G401 (cell line): ENCODE measurements at places on chromosomes 2 and 18.

- DNase-seq = no peak
These were observed 217.1 kb downstream of the SETBP1 start for GRCh38 chr18:44897816-44898215.

DNA sequence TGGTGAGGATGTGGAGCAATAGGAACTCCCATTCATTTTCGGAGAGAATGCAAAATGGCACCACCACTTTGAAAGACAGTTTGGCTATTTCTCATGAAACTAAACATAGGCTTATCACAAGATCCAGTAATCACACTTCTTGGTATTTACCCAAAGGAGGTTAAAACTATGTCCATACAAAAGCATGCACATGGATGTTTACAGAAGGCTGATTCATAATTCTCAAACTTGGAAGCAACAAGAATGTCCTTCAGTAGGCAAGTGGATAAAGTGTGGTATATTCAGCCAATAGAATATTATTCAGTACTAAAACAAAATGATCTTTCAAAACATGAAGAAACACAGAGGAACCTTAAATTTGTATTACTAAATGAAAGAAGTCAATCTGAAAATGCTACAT lies 440.6 kb downstream of the FBXO15 start:
- DNase-seq = no peak

DNA sequence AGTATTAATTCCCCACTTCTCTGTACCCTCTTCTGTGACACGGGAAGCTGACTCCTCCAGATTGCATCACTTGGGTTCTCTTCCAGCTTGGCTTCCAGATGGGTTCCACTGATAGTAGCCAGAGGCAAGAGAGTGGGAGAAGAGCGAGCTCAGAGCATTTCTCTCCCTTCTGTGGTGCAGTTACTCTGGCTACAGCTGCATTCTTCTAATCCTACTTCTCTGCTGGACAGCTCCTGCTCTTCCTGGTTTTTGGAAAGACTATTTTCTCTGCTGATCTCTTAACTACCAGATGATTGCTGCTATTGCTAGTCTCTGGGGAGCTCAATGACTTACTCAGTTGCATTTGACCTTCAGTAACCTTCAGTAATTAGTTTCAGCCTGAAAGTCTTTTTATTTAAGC lies 187.5 kb upstream of the MAP2 start:
- DNase-seq = no peak

DNA sequence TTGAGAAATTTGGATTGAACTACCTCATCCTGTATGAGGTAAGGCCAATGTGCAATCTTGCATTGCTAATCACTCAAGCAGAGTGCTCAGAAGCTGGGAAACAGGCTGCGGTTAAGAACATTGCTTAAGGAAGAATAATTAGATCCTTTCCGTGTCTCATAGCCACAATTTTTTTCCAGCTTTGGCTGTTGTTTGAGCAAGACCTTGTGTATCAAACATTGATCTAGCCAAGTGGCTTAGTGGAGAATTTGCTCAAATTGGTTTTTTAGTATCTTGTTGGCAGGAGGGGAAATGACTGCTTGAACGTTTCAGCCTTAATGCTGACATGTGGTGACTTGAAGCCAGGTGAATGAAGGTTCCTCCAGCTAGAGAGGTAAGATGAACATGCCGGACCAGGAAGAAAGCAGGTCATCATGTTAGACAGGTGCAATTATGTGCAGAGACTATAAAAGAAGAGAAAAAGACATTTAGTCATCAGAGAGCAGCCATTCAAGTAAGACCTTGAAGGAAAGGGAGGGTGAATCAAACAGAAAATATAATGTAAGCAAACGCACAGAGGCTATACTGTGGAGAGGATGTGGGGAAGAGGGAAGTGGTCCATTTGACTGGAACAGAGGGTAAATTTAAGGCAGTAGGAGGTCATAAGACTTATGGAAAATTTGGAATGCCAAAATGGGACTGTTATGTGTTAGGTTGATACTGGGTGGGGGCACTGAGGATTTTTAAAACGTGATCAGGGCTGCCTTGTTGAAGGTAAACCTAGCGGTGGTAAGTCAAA lies 98.9 kb upstream of the CYP1B1 start:
- no peak for DNase-seq

DNA sequence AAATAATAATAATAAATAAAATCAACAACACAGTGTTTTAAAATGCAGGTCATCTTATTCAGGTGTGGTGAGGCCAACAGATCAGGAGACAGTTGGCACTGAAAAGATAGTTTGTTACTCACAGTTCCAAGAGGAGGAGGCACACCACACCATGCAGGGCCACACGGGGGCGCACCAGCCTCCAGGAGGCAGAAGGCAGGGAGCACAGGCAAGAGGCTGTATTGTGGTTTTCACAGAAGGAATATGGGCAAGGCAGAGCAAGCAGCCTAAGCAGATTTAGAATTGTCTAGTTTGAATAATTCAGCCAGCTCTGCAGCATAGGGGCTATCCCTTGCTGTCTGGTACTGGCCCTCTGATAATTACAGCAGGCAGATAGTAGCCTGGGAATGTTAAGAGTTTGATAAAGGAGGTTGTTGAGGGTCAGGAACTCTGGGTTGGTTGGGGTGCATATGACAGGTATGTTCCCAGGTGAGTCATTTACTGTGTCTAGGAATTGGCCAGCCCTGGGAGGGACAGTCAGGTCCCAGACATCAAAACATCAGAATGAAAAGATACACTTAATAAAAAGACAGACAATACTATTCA lies 31.3 kb downstream of the KIAA2012 start:
- DNase-seq = no peak

GRCh38 chr2:7880566-7880965 lies 801.3 kb upstream of the ID2 start:
- DNase-seq = no peak

GRCh38 chr18:48540251-48541025 lies 1.6 kb downstream of the CTIF start:
- DNase-seq = peak; percentile 72

- DNase-seq = no peak
These were observed 73.9 kb upstream of the RPL31 start for GRCh38 chr2:100928235-100928634.

GRCh38 chr18:9353596-9353995 lies 19.0 kb downstream of the TWSG1 start:
- no peak for DNase-seq

GRCh38 chr2:193331676-193332075 lies 1136.9 kb upstream of the TMEFF2 start:
- no peak for DNase-seq

DNA sequence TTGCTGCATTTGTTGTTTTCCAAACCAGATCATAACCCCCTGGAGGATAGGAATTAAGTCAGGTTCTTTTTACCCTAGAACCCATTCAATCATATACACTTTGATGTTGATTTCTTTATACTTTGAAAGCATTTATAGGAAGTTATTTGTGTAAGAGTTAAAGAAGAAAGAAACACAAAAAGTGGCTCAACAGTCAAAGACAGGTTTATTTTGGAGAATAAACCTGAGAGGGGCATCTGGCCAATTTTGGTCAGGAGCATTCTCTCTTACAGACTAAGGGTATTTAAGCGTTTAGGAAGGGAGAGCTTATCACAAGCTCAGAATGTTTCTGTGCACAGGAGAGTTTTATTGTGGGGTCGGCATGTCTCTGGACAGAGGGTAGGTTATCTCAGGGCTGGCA lies 398.0 kb downstream of the SPAG16 start:
- DNase-seq = no peak

DNA sequence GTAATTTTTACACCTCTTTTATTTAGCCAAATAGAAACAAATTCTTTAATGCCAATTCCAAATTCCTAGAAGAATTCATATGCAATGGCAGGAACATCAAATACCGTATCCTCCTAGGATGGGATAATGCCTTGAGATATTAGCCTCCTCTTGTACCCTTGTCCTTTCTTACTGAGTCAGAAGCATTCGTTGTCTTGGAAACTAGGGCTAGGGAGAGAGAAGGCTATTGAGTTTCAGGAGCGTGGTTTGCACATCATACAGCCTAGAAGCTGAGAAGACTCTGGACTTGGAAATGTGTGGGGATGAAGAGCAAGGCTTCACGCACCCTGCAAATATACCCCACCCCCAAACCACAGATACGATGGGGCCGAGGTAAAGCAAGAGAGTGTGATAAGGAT lies 300.7 kb downstream of the SP3 start:
- DNase-seq = no peak

DNA sequence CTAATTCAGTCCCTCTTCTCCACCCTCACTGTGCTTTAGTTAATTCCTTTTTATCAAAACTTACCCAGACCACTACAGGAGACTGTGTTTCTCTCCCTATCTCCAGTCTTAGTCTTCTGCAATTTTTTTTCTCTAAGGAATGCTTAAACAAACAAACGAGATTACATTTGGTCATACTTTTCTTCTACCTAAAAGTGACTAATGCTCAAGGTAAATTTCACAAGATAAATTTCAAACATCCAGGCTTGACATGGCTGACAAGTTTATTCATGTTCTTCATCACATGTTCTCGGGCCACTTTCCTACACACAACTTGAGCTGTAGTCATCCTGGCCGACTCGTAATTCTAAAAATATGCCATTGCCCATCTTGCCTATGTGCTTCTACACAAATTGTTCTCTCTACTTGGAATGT lies 23.2 kb upstream of the ACSL3 start:
- no peak for DNase-seq
